Breast epithelium (tissue), 4 donors: ENCODE measurements at places on chromosomes 3 and 15. TPM values are rescaled to one million over a fixed set of nuclear protein-coding genes. Genes with fewer than 3 reads are reported as not detected.

ROPN1 gene
- 2.3 TPM for total RNA-seq

TRIM42 gene
- not detected for total RNA-seq

HHLA2 gene
- 1.6 TPM for total RNA-seq

NPAP1 gene
- not detected for total RNA-seq

SH2D7 gene
- not detected for total RNA-seq

CPNE9 gene
- not detected for total RNA-seq

LTF gene
- total RNA-seq: 282 TPM

LRRN1 gene
- total RNA-seq: 18.9 TPM

ITPR1 gene
- 174 TPM for total RNA-seq

ACP3 gene
- 1.8 TPM for total RNA-seq

DRD3 gene
- not detected for total RNA-seq

NRG4 gene
- total RNA-seq: not detected

KLHL6 gene
- 7.9 TPM for total RNA-seq

IL17RE gene
- total RNA-seq: 11.5 TPM

FGD5 gene
- 18.7 TPM for total RNA-seq

TOPAZ1 gene
- not detected for total RNA-seq

DUT gene
- 105 TPM for total RNA-seq

MAP1A gene
- total RNA-seq: 12.8 TPM

GCSAM gene
- total RNA-seq: 1.5 TPM

PSMD6 gene
- 60.9 TPM for total RNA-seq

TRNT1 gene
- total RNA-seq: 16.0 TPM
